ENCODE measurements at places on chromosomes 1 and 21.

DNA sequence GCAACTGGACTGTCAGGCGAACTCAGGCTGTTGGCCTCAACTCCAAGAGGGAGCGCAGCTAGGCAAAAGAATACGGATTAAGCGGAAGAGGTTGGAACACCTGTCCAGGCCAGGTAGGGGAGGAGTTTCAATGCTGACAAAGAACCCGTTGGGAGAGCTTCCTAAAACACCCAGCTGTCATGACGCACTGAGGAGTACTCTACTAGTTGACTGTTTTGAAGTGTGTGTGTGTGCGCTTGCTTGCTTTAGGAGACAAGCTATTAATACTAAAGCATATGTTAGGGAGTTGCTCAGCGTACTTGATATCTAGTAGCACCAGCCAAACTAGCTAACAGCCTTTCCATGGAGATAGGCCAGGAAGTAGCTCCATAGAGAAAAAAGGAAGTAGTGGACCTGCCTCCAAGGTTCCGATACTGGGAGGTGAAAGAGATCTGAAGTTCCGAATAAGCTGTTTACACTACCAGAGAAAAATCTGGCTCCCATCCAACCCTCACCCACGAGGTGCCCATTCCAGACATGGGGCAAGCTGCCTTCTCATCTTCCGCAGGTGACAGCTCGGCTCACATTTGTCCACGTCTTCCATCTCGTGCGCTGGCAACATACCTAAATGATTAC is 974 bp upstream of the FNBP1L start:
- ATAC-seq = no peak

DNA sequence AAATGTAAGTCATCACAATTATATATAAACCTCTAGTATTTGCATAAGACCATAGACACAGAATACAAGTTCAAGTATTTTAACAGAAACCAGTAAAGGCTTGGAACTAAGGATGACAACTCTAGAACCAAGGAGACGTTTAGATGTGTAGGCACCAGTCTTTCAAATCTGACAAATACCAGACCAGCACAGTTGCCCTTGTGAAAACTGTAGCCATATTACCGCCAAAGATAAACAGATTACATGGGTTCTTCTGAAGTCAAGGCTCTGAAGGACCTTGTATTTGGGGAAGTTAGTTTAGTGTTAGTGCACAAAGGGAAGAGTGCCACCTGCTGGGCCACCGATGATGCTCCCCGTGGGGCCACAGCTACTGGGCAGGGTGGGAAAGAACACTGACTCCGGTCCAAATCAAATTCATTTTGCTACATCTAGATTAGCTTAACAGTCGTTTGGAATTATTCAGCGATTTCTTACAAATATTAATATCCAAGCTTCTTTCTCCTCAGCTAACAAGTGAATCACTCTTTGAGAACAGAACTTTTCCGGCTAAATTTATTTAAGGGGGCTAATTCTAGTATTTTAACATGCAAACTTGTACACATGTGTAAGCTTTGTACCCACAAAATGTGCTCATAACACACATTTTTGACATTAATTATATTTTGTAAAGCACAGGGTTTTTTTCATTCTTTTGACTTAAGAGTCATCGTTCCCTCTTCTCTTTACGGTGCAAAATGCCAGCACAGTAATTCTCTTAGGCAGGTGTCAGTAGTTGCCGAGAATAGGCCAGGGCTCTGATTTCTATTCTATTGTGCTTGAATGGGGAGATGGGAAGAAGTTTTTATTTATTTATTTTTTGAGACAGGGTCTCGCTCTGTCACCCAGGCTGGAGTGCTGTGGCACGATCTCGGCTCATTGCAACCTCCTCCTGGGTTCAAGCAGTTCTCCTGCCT is 8.0 kb upstream of the NIBAN1 start:
- peak; percentile 98 for ATAC-seq

- no peak for ATAC-seq
These were observed 26.2 kb downstream of the UCK2 start for GRCh38 chr1:165853528-165854075.

DNA sequence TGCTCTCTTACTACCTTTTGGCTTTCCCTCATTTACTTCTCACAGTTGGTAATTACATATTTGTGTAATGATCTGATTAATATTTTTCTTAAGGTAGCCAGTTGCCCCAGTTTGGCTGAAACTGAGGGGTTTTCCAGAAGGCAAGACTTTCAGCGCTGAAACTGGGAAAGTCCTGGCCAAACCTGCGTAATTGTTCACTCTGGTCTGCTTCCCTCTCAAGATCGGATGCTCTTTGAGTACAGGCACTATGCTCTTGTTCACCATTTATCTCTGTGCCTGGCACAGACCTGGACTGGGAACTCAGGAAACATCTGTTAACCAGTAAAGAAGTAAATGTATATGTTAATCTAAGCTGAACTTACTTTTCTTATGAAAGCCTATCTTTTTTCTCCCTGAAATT is 209.6 kb upstream of the HOOK1 start:
- no peak for ATAC-seq

GRCh38 chr1:59688976-59689375 is 125.8 kb upstream of the HOOK1 start:
- no peak for ATAC-seq

DNA sequence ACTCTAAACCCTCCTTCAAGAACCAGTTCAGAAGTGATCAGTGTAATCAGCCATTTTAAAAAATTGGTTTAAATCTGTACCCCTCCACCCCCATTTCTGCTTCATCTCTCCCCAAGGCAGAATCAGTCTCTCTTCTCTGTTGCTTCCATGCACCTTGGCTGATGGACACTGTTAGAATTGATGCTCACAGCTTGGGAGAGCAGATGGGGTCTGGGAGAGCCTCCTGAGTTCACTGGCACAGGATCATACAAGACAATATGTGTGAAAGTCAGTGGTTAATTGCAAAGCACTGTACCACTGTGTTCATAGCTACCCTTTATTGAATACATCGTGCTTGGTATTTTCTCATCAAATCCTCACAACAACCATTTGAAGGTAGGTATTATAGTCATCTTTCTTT is 140.9 kb downstream of the ROR1 start:
- no peak for ATAC-seq

DNA sequence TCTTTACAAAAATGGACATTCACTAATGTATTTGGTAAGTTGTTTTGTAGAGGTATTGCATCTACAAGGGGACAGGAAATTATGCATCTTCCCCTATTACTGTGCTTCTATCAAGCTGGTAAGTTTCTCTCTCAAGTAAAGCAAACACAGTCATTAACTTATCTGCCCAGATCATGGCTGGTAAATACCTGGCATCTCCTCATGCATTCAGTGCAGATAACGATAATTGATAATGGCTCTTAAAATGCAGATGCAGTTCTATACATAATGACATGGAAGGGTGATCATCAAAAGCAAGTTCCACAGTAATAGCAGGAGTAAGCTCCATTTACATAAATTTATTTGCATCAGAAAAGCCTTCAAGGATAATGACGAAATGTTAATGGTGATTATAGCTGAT is 122.4 kb downstream of the SIPA1L2 start:
- ATAC-seq = no peak

GRCh38 chr1:105072850-105073249 is 1323.2 kb downstream of the AMY1C start:
- no peak for ATAC-seq

DNA sequence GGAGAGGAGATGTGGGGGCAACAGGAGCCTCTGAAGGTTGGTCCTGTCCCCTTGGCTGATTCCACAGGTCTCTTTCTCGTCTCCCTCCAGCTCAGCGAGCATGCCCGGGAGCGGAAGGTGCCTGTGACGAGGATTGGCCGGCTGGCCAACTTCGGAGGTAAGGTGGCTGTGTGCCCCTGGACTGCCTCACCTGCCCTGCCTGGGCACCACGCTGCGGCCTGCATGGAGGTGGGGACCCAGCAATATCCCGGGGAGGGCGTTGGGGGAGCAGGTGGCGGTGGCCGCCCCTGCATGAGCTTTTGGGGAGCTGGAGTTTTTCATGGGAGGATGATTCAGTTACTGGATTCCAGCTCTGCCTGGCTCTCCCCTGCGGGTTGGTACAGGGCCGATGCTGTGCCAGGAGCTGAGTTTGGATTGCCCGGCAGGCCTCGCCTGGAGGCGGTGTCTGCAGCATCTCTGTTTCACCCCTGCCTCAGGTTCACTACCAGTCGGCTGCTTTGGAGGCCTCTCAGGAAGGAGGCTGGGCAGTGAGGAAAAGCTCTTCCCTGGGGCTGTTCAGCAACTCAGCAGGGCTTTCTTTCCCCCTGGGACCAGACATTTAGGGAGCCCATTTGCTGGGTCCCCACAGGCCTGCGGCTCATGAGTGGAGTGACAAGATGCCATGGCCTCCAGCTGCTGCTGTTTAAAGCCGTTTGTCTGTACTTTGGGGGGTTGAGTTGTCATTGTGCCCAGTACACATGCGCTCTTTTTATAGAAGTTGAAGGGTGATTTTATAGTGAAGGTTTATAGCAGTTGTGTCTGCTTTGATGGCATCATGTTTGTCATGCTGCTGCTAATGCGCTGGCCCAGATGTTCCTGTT is 25.7 kb downstream of the COQ8A start:
- ATAC-seq = no peak

- peak; percentile 43 for ATAC-seq
These were observed 1.2 kb downstream of the GPR88 start for GRCh38 chr1:100538913-100539835.

DNA sequence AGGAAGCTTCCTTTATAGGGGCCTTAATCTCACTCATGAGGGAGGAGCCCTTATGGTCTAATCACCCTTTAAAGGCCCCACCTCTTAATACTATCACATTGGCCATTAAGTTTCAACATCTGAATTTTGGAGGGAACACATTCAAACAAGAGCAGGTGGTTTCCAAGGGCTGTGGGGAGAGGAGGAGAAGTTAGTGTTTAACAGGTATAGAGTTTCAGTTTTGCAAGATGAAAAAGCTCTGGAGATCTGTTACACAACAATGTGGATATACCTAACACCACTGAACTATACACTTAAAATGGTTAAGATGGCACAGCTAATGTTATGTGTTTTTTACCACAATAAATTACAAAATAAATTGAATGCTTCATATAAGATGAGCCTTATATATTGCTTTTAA is 113.4 kb upstream of the DNAH14 start:
- no peak for ATAC-seq

GRCh38 chr1:53729456-53730223 is 9.3 kb downstream of the GLIS1 start:
- ATAC-seq = no peak

- ATAC-seq = no peak
These were observed 109.5 kb upstream of the ZNF648 start for GRCh38 chr1:182170891-182171461.

DNA sequence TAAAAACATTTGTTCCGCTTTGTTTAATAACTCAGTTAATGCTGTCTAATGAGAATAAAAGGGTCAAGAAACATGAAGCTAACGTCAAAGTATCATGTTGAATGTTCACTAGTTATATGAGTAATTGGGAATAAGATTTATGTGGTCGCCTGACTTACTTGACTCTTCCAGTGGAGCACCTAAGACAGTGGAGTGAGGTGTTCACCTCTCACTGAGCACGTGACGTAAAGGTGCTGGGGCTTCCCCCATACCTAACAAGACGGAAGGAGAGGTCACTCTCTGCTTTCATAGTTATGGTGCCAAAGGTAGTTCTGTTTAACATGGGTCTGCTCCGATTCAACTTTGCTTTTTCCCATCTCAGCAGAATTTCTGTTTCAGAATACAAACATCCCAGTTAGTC is 686 bp downstream of the KMO start:
- peak; percentile 67 for ATAC-seq

- ATAC-seq = no peak
These were observed 158.8 kb downstream of the IGSF21 start for GRCh38 chr1:18266391-18266790.

DNA sequence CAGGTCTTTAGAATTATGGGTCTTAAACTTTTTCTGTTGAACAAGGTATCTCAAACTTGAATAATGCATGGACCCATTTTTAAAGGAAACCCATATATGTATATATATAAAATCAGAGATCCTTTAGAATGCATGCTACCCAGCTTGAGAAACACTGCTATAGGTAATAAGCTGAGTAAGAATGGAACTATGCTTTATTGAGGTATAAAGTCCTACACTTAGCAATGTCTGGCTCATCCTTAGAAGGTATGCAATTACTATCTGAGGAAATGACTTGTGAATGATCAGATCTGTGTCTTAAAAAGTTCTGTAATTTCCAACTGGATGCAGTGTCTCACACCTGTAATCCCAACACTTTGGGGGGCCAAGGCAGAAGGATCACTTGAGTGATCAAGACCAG is 11.2 kb downstream of the TRAF3IP3 start:
- peak; percentile 25 for ATAC-seq

- ATAC-seq = no peak
These were observed 49.4 kb downstream of the SRRM1 start for GRCh38 chr1:24692351-24692980.

- ATAC-seq = no peak
These were observed 2.5 kb upstream of the CYB561D1 start for GRCh38 chr1:109491372-109491771.

- peak; percentile 43 for ATAC-seq
These were observed 17.6 kb upstream of the ALX3 start for GRCh38 chr1:110087812-110088738.

- no peak for ATAC-seq
These were observed 38.6 kb upstream of the SLC35F3 start for GRCh38 chr1:233865902-233866301.

- no peak for ATAC-seq
These were observed 5.6 kb upstream of the YRDC start for GRCh38 chr1:37813529-37814145.

- ATAC-seq = no peak
These were observed 32.6 kb downstream of the TNFRSF8 start for GRCh38 chr1:12095452-12096263.

DNA sequence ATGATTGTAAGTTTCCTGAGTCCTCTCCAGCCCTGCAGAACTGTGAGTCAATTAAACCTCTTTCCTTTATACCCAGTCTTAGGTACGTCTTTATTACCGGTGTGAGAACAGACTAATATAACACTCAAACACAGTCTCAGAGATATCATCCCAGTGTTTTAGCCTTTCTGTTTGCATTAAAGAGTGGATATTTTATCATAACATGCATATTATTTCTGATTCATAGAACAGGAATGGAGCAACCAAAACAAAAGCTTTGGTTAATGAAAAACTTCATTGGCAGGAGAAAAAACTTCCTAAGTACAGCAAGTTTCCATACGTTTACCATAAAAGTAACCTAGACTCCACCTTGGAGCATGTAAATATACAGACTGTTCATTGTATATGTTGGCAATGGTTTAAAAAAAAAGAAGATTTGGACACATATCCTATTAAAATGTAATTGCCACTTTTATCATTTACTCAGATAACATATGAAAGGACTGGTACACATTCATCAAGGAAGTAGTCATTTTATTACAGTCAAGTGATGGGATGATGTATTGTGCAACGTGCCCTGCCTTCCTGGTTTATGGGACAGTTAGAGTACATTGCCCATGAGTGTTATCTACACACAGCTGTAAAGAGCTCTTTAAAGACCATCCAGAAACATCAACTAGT is 144.8 kb downstream of the ETS2 start:
- no peak for ATAC-seq

Measured in activated CD4-positive, CD25-positive, alpha-beta regulatory T cell treated with anti-CD3 and anti-CD28 coated beads, Interleukin-2, amount 50 U/mL, for 24 hours (primary cell).